ENCODE measurements at places on chromosomes 4 and X.

DNA sequence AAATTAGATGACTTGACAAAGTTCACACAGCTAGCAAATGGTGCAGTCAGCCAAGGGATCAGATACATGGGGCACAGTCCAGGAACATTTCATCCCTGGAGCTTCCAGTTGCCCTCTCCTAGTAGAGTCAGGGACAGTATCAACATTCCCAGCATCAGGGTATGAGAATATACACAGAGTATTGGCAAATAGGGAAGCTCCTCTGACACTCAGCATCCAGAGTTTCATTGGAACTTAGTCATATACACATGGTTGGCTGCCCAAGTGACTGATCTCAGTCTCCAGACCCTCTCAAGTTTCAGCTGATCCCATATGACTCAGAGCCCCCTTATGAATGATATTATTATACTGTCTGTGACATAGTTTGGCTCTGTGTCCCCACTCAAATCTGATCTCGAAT, 13.7 kb upstream of the KCTD8 start:
- DNase-seq: no peak

- DNase-seq: no peak
These were observed 491.1 kb upstream of the ADGRL3 start for GRCh38 chr4:60709061-60709460.

- DNase-seq: no peak
These were observed 46.9 kb upstream of the STIM2 start for GRCh38 chr4:26813698-26814097.

DNA sequence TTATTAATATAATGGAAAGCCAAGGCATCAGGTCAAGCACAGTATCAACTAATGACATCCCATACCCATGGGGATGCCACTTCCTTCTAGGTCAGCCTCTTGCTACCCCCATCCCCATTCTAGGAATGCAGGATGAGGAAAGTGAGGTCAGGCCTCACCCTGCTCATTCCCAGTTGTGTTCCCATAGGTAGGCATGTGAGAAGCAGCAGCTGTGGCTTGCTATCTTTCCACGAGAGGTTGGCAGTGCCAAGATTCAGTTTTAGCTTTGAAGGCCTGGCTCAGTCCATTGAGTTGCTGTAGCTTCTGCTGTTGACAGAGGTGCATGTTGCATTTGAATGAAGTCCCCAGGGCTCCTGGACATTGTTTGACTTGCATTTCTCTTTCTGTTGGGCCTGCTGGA, 15.5 kb downstream of the LONRF3 start:
- DNase-seq: no peak

GRCh38 chrX:54794028-54794427, 4.0 kb downstream of the ITIH6 start:
- no peak for DNase-seq

Data from choroid plexus epithelial cell (primary cell).